ENCODE measurements at places on chromosomes 11 and 22.

DNA sequence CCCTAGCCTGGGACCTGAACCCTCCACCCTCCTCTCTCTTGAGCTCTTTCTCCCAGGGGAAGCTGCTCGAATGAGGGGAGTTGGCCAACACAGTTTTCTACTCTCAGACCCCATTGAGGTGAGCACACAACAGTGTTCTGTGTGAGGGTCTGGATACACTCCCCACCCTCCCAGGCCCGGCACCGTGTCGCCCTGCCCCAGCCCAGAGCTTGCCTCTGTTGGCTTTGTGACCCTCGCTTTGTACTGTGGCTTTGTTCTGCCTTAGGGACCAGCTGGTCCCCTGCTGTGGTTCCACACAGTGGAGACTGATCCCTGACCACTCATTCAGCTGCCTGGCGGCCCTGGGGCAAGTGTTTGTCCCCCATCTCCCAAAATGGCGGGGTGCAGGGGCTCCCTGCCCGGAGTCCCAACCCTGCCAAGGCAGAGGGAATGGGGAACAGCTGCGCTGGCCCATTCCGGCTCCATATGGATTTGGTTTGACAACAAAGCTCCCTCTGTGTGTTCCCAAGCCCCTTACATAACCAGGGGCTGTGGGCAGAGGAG is 8.3 kb downstream of the ST3GAL4 start:
- no peak for DNase-seq

- no peak for DNase-seq
These were observed 63.8 kb downstream of the ST14 start for GRCh38 chr11:130223291-130223971.

DNA sequence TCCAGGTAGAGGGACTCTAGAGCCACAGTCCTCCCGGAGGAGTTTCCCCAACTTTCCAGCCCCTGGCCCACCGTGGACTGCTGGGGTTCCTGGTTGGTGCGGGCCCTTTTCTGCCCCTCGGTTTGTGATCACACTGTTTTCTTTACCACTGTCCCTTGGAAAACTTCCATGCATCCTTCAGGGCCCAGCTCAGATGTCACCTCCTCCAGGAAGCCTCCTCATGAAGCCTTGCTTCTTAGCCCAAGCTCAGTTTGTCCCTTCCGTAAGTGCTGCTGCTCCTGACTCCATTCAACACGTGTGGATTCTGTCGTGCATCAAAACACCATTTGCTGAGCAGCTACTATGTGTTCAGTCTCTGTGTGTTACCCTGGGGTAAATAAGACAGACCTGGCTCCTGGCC is 15.9 kb upstream of the TPCN2 start:
- no peak for DNase-seq

DNA sequence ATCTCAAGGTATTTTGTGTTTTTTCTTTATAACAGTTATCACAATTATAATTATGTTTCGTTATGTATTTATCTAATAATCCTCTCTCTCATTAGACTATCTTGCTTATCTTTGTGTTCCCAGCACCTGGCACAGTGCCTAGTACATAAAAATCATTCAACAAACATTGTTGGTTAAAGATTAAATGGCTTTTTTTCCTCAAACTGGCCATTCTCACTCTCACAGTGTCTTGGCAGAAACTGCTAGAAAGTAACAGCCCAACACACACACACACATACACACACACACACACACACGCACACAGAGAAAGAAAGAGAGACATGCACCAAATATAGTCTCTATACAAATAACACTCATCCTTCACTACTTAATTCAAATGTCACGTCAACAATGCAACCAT is 36.8 kb downstream of the OR10A6 start:
- DNase-seq = no peak

GRCh38 chr11:75342966-75343870 is 8.2 kb downstream of the ARRB1 start:
- no peak for DNase-seq

GRCh38 chr11:68010090-68011041 is at the start of gene ALDH3B1:
TSS of gene ALDH3B1 (plus strand) at chr11:68010327. CDS start at chr11:68015298, 4,971 bp downstream.
- DNase-seq = no peak
